ENCODE measurements at places on chromosomes 3 and 15.

DNA sequence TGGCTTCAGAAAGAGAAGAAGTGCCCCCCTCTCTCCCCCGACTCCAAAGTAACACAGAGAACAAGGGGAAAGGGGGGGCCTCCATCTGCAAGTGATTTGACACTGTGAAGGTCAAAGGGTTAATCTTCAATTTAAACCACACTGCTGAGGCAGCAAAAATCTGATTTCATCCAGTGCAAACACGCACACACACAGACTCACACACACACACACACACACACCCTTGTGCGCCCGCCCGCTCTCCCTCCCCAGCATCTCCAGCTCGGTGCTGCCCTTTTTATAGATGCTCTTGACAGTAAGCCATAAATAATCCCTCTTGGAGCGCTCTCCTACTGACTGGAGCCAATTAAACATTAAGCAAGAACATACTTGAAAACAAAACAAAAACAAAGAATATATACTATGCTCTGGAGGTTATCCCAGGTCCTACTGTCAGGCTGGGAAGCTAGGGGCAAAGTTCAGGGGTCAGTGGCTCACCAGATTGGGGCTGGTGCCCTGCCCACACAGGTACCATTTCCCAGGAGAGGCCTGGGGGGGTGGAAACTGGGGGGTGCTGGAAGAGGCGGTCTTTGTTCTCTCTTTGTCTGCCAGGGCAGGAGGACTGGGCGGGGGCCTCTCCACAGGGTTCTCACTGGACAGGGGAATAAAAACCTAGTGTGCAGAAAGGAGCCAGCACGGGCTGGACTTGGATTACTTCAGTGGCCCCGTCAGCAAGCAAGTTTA is 16.3 kb downstream of the BMF start:
- DNase-seq: peak; percentile 72

DNA sequence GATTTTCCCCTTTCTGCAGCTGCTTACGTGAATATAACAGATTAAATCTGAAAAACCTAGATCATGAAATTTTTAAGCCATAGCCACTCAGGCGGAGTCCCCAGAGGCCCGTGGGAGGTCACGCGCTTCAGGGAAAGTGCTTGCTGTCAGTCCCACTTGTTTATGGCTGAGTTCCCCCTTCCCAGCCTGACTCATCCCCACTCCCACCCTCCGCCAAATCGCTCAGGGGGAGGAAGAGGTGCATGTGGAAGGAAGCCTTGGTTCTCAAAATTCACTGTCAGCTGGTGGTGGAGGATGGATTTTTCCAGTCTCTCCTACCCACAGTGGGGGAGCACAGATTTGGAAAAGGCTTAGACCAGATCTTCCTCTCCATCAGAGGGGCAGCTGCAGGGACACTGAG is 67.4 kb downstream of the CORO2B start:
- DNase-seq: no peak

- no peak for DNase-seq
These were observed 453 bp downstream of the ZDHHC23 start for GRCh38 chr3:113948015-113948917.

DNA sequence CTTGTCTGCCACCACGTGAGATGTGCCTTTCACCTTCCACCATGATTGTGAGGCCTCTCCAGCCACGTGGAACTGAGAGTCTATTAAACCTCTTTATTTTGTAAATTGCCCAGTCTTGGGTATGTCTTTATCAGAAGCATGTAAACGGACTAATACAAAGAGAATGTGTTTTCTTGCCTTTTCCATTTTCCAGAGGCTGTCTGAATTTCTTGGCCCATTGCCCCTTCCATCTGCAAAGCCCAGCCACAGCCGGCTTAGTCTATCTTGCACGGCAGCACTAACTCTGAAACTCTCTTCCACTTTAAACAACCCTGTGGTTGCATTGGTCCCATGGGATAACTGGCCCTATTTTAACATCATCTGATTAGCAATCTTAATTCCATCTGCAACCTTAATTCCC is 215.3 kb downstream of the LRTM1 start:
- DNase-seq: no peak

- DNase-seq: no peak
These were observed 48.9 kb upstream of the CPNE4 start for GRCh38 chr3:132083583-132084279.

- no peak for DNase-seq
These were observed 72.0 kb upstream of the CDAN1 start for GRCh38 chr15:42808913-42809312.

GRCh38 chr3:179591313-179591712 is 13.1 kb downstream of the MRPL47 start:
- DNase-seq: no peak

DNA sequence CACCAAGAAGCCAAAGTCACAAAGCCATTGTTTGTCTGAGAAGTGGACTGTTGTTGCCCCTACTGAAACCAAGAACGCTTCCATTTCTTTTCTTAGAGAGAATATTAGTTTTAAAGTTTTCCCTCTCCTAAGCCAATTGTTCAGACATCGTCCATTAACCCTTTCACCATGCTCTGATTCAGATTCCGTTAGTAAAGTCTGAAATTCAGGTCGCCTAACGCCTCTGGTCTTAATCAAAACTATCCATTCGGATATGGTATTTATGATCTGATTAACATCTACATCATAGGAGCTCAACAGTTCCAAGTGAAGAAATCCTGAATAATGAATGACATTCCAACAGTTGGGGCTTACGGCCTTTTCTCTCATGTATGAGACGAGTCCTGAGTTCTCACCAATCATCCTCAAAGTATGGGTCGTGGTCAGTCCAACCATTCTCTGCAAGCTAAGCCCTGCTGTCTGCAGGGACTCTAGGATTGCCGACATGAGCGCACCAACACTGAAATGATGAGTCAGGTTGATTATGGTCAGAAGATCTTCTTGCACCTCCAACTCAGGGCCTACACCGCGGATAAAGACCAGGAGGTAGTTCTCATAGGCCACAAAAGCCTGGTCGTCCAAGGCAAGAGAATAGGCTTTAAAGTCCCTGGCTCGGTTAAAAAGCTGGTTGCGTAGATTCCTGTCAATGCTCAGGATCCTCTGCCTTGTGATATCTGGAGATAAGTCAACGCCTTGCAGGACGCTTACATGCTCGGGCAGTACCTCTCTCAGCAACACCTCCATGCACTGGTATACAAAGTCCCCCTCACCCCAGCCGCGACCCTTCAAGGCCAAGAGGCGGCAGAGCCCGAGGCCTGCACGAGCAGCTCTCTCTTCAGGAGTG is 767 bp downstream of the EPM2AIP1 start:
- DNase-seq: no peak

DNA sequence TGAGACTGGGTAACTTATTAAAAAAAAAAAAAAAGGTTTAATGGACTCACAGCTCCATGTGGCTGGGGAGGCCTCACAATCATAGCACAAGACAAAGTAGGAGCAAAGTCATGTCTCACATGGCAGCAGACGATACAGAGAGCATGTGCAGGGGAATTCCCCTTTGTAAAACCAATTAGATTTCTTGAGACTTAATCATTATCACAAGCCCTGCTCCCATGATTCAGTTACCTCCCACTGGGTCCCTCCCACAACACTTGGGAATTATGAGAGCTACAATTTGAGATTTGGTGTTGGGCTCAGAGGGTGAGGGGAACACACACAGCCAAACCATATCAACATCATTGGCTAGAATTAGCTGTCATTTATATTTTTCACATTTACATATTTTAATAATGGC is 221.0 kb downstream of the RSRC1 start:
- DNase-seq: no peak

DNA sequence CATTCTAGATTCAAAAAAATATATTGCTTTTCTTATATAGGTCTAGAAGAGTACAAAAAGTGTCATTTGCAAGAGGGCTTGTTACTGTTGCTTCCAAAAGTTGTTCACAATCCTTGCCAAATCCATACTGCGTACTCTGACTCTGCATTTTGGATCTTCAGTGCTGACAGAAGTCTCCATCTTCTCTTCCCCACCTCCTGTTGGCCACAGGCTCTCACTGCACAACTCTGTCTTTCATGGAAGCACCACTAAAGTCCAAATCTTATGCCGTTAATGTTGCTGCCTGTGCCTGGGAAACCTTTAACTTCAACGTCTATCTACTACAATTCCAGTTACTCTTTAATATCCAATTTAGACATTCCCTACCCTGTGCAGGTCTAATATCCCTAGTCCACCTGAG is 419.9 kb downstream of the NR2F2 start:
- no peak for DNase-seq

- no peak for DNase-seq
These were observed 4.2 kb upstream of the EFCAB12 start for GRCh38 chr3:129432671-129433070.

- DNase-seq: no peak
These were observed 124.6 kb upstream of the LYSMD4 start for GRCh38 chr15:99857836-99858235.

- DNase-seq: no peak
These were observed 122.4 kb downstream of the LSAMP start for GRCh38 chr3:116322750-116323375.

- no peak for DNase-seq
These were observed 1.9 kb downstream of the DMXL2 start for GRCh38 chr15:51620641-51621040.

GRCh38 chr15:51621936-51622603 is 501 bp downstream of the DMXL2 start:
- DNase-seq: no peak

- DNase-seq: no peak
These were observed 148.3 kb downstream of the LRRC28 start for GRCh38 chr15:99399618-99400017.

Data from NCI-H187 treated with DMSO at 0.1 percent for 48 hours (cell line).